ENCODE measurements at places on chromosomes 12 and 14.

GRCh38 chr12:54579258-54579657 lies 9.2 kb downstream of the PPP1R1A start:
- DNase-seq, result no peak

DNA sequence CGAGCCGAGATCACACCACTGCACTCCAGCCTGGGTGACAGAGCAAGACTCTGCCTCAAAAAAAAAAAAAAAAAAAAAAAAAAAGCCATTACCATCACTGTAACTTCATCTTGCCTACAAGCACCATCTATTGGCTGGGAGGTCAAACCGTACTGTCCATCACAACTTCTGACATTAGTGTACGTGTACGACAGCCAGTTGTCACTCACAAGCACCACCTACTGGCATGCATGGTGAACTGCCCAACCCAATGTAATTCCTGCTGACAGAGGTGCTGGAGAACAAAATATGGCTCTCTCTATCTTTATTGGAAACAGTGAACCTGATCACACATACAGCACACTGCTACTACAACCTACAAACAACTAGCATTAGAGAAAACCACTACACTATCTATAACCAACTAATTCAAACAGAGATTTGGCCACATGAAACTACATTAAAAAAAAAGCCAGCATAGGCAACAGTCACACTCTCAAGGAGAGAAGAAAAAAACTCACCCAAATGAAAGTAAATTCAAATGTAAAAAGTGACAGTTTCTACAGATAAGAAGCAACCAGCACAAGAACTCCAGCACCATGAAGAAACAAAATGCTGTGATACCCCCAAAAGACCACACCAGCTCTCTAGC lies 82.3 kb downstream of the PUS7L start:
- DNase-seq, result no peak

DNA sequence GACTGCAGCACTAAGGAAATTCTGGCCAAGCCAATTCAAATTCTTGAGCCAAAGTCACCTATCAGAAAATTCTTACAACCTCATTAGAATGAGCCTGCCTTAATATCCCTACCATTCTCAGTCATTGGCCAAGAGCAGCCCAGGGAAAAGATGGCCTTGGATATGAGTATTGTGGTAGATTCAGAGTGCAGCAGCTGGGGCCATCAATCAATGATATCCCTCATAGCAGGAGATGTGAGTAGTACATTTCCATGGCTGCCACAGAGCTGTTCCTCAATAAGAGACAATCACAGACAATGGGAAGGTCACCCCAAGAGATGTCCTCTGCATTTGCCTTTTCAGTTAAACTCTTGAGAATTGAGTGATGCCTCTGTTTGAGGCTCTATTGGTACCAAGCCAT lies 161.6 kb downstream of the DYRK2 start:
- DNase-seq, result no peak

- DNase-seq, result no peak
Observed at GRCh38 chr14:20803223-20803622, 579 bp upstream of the RNASE1 start.

- no peak for DNase-seq
Observed at GRCh38 chr12:40439771-40440492, 215.1 kb downstream of the LRRK2 start.

- no peak for DNase-seq
Observed at GRCh38 chr12:2523844-2524243, 270.9 kb upstream of the FKBP4 start.

DNA sequence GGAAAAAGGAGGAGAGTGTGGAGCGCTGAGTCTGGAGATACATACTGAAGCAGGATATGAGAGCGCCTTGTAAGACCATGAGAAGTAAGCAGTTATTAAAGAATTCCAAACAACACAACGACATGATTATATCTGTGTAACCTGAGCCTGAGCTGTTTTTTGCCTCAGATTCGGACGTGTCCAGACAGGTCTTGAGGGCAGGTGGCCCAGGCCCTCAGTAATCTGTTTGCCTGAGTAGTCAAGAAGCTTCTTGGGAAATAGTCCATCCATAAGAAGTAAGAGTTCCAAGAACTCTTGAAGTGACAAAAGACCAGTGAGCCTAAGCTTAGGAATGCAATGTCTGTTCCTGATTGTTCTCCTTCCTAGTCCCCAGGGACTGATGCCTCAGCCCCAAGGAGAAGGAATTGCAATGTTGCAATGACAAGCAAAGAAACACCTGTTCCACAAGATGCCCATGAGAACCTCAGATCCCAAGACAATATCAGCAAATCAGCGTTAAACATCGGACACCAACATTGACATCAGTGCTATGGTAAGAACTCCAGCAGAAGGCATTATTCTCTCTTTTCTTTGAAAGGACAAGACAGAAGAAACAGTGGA lies 34.7 kb upstream of the ADAMTS20 start:
- no peak for DNase-seq

DNA sequence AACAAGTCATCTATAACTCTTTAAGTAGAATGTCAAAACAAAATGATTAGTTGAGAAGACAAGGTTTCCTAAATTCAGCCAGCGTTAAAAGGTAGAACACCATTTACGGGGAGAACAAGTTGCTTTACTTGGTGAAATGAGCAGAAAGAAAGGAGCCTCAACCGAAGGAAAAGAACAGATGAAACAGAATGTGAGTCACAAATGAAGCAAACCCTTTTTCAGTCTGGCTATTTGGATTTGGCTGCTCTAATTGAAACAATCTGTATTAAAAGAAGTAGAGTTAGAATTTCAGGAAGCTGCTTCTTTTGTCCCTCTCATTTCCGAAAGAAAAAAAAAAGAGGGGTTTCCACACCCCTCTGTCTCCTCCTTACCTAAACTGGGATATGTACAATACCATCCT lies 34.6 kb downstream of the CEP128 start:
- DNase-seq, result no peak

DNA sequence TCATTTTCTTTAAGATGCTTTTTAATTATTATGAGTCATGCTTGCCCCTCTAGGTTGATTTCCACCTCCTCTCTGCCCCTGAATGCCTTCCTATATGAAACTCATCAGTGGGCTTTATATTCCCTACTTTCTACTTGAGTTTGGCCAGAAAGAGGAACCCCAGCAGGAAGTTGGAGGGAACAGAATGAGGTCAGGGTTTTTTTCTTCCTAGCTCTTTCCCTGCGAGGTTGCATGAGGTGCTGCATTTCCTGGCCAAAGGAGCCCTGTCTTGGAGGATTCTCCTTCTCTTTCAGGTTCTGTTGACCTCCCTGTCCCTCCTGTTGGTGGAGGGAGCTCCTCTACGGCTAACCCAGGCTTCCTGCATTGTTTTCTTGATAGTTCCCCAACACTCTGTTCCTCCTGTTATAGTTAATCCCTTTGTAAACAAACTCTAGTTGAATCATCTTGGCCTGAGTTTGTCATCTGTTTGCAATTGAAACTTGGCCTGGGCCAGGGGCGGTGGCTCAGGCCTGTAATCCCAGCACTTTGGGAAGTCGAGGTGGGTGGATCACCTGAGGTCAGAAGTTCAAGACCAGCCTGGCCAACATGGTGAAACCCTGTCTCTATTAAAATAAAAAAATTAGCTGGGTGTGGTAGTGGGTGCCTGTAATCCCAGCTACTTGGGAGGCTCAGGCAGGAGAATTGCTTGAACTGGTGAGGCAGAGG lies 15.3 kb upstream of the SPIC start:
- no peak for DNase-seq

- DNase-seq, result no peak
Observed at GRCh38 chr14:91180611-91181010, 63.9 kb downstream of the GPR68 start.

DNA sequence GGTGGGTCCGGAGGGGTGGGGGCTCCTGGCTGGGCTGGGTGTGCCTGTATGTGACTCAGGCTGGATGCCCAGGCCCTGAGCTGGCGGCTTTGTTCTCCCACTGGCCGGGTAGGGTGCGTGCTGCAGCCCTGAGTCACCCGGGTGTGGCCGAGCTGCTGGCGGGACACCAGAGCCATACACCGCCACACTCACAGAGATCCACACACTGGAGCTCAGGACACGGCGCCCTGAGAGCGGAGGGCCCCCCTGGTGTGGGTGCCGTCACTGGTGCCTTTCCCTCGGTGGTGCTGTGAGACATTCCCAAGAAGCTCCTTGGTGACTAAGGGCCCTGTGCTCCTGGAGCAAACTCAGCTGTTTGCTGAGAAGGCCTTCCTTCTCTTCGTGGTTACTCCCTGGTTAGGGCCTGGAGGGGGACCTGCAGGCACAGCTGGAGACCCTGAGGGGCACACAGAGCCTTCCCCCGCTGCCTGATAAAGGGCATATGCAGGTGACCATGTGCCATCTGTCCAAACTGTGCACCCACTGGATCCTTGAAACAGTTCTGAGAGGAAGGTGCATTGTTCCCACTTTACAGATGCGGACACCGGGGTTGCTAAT lies 44.3 kb downstream of the KRT80 start:
- DNase-seq, result no peak

- DNase-seq, result no peak
Observed at GRCh38 chr14:36835128-36835527, 173.5 kb downstream of the PAX9 start.

DNA sequence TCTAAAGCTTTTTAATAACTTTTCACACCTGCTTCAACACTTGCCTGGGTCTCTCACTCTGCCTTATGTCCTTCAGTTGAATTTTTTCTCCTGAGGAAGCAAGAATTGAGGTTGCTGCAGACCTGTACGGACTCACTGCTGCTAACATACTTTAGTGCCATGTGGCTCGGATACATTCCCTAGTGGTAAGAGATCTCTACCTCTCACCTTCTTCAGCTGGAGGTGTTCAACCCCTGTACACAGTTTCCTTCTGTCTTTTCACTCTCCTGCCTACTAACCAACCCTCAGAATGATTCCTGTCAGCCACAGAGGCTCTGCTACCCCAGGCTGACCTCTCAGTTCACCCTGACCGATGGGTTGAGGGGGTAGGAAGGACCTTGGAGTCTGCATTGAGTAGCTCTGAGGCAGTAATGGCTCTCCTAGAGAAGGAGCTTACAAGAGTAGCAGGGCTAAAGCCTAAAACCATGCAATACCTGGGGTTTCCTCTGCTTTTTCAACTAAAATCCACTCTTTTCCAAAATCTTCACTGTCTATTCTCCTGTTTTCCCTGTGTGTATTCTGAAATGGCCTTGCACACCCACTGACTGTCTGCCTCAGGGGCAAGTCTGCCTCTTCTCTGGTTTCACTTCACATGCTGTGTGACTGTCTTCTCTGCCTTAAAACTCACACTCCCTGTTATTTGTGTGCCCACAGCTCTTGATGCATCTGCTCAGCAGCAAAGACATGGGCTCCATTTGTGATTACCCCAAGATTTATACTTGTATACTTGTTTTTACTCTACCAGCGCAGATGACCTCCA lies 14.0 kb upstream of the DHRS2 start:
- no peak for DNase-seq

- DNase-seq, result no peak
Observed at GRCh38 chr12:59587710-59588109, 8.1 kb upstream of the SLC16A7 start.

GRCh38 chr12:52912711-52913430 lies 8.0 kb upstream of the KRT8 start:
- no peak for DNase-seq

DNA sequence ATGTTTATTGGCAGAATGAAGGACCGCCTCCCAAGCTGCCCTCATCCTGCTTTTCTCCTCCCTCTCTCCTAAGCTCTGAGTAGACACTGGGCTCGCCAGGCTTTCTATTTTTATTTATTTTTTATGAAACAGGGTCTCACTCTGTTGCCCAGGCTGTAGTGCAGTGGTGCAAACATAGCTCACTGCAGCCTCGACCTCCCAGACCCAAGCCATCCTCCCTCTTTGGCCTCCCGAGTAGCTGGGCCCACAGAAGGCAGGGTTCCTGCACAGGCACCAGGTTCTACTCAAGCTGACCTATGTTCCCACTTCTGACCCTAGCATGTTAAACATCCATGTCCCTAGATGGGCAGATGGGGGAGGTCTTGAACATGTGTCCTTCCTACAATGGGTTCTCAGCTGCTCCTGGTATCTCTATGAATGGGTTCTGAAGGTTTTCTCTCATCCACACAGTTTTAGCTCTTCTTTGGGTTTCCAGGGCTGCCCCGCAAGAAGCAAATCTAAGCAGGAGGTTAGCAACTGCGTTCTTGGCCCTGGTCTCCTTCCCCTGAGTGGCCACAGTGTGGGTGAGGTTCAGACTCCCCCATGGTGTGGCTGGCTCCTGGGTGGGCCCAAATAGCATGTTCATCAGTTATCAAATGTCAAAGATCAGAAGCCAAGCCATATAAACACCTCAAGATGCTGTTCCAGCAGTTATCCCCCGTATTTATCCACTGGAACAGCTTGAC lies 167.3 kb downstream of the ZFP36L1 start:
- DNase-seq, result no peak

- DNase-seq, result no peak
Observed at GRCh38 chr14:61574514-61574807, 120.9 kb upstream of the HIF1A start.

- no peak for DNase-seq
Observed at GRCh38 chr14:34331728-34332623, 130.1 kb downstream of the SPTSSA start.

GRCh38 chr12:120258323-120258896 lies 7.1 kb downstream of the PXN start:
- no peak for DNase-seq

DNA sequence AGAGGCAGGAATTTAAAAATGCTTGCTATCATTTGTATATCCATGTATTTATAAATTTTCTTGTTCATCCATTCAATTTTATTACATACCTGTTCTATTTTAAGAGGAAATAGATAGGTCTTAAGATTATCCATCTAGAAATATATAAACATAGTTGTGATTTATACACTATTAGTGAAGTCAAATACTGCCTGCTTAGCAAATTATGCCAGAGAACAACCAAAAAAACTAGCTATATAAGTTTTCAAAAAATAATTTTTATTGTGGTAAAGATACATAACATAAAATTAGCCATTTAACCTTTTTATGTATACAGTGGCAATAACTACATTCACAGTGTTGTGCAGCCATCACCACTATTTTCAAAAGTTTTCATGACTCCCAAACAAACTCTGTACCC lies 237.3 kb downstream of the NPAS3 start:
- DNase-seq, result no peak
